HS-5 (cell line): ENCODE measurements at places on chromosomes 4 and X.
A peak's percentile ranks its signal among the peaks of the same experiment; 100 is the strongest.

- peak; percentile 64 for DNase-seq
These were observed 1754.3 kb upstream of the AGA start for GRCh38 chr4:179196511-179196910.

DNA sequence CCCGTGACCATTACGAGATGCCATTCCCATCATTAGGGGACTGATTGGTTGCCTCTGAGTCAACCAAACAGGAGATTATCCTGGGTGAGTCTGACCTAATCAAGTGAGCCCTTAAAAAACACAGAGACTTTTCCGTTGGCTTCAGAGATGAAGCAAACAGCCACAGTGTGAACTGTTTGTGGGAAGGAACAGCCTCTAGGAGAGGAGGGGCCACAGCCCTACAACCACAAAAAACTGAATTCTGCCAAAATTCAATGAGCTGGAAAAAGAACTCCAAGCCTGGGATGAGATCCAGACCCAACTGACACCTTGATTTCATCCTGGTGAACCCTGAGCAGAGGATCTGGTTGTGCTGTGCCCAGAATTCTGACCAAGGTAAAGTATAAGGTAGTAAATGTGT lies 31.3 kb upstream of the TBL1X start:
- no peak for DNase-seq

- no peak for DNase-seq
These were observed 61.5 kb downstream of the TIGD2 start for GRCh38 chr4:89172865-89173264.

GRCh38 chr4:37051866-37052265 lies 192.7 kb upstream of the NWD2 start:
- DNase-seq = no peak

- no peak for DNase-seq
These were observed 234.3 kb downstream of the PALLD start for GRCh38 chr4:168731006-168731636.
